ENCODE measurements at places on chromosomes 5 and 9.
A peak's percentile ranks its signal among the peaks of the same experiment; 100 is the strongest.

- no peak for DNase-seq
Measured at GRCh38 chr5:16066320-16066719, 113.3 kb downstream of the MARCHF11 start.

DNA sequence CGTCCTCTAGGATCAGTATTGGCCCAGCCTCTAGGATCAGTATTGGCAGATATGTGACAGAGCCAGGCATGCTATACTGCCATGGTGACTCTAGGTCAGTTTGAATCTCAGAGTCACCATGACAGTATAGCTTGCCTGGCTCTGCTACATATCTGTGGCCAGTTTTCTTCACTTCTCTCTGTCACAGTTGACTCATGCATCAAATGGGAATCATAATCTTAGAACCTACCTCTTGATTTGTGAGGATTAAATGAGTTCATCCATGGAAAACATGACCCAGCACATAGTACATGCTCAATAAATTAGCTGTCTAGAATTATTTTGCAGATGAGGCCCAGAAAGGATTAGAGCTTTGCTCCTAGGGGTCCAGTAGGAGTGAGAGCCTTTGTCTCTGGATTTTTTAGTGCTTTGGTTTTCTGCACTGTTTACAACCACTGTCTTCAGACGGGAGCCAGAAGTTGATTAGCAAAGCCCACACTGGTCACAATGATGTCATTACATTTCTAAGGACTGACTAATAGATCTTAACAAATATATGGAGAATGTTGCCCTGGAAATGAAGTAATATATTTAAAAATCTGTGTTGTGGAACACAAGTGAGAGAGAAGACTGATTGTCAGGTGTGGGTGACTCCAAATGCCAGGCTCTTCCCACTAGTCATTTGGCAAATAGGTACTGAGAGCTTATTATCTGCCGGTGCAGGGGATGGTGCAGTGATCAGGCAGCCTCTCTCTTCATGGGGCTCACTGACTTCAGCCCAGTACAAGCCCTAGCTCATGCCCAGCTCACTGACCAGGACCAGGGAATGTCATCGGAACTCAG lies 76.0 kb downstream of the COL15A1 start:
- no peak for DNase-seq

- DNase-seq: no peak
Measured at GRCh38 chr9:92764381-92764987, at the start of gene BICD2. BICD2 (minus strand) TSS chr9:92764833; CDS start chr9:92764744, 89 bp downstream.

- DNase-seq: no peak
Measured at GRCh38 chr5:82754759-82755158, 322.4 kb downstream of the TMEM167A start.

DNA sequence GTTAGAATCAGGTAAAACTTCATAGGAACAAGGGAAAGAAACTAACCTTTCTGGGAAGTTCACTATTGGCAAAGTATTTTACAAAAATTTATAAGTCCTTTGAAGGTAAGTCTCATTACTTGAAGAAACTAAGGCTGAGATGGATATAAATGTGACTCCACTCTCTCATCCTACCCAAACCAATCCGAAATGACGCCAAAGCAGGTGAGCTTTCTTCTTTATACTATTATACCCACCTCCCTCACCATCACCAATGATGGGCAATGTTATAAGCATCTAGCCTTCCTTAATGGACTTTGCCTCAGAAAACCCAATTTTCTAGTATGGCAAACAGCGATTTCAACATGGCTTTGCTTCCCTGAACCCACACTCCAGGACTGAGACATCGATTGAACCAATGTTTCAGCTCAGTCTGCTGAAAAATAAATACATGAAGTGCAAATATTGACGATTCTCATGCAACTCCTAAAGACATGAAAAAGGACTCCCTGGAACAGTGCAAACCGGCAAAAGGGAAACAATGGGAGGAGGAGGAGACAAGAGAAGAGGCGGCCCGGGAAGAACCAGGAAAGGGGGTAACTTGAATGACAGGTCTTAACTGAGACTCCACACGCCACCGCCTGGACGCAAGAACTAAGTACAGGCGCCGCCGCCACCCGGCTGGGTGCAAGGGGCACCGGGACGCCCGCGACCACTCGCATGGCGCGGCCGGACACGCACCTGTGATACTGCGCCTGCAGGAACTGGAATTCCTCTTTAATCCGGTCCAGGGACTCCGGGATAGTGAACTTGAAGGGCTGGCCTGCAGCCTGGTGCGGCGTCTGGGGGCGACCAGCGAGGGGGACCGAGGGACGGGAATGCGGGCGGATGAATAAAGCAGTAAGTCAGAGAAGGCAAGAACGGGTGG lies 2.5 kb downstream of the TLE1 start:
- peak; percentile 90 for DNase-seq

DNA sequence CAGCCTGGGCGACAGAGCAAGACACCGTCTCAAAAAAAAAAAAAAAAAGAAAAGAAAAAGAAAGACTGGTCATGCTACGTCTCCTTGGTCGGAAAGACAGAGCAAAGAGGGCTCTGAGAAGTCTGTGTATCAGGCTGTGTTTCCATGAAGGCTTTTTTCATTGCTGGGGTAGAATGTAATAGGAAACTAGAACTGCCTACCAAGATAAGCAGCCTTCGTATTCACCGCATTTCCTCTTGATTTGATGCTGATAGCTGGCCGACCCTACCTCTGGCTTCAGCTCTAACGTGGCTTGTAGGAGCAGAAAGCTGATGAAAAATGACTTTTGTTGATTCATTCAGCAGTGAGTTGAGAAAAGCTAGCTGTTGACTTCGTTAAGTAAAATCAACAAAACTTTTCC lies 17.4 kb downstream of the SLC1A3 start:
- no peak for DNase-seq

DNA sequence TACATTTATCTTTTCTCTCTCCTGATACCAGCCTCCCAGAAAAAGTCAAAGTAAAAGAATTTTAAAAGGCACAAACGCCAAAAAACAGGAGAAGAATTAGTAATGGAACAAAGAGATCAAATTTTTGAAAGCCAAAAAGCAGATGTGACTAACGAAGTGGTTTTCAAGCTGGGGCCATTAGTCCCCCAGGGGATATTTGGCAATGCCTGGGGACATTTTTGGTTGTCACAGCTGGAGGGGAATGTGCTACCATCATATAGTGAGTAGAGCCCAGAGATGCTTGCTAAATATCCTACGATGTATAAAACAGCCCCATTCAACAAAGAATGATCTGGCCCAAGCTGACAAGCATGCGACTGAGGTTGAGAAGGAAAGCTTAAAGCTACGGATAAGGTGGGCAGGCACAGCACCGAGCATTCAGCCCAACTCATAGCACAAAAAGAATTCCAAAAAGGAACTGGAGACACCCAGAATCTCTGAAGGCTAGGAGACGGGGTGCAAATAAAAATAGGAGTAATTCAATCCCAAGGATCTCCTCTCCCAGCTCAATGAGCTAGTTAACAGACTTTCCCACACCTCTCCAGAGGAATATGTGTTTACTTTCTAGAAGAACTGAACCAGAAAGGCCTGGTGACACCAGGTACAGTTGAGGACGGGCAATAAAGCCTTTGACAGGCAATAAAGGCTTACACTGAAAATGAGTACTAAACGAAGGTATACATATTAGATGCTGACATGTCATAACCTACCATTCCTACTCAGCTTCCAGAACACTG lies 269.0 kb downstream of the DENND1A start:
- no peak for DNase-seq

- no peak for DNase-seq
Measured at GRCh38 chr5:155689406-155689805, 637.6 kb upstream of the SGCD start.

DNA sequence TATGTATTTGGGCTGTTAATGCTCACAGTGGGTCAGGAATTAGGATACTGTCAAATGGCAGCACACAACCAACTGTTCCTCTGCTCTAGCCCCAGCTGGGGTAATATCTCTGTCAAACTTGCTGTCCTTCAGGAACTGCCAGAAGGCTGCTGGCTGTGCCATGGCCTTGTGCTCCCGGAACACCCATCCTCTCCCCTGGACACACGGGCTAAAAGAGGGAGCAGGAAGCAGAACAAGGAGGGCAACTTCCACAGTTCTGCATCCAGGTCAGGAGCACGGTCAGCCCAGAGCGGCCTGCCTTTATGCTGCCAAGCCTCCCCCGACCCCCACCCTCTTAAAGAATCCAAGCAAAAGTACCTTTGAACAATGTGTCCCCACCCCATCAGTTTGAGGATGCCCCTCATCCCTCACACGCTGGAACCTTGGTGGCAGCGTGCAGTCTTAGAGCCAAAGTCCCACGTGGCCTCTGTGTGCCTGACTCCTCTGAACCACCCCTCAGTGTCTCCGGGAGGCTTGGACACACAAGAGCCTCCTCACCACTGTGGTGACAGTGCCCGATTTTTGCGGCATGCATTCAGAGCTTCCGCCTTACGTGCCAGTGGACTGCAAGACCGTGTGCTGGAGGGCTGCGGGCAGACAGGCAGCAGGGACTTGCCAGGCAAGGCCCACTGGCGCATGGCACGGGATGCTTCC lies 60.8 kb downstream of the PSMB7 start:
- no peak for DNase-seq

- DNase-seq: no peak
Measured at GRCh38 chr9:34282096-34282495, 47.0 kb downstream of the KIF24 start.

- no peak for DNase-seq
Measured at GRCh38 chr9:92384375-92384774, 20.0 kb downstream of the OGN start.

DNA sequence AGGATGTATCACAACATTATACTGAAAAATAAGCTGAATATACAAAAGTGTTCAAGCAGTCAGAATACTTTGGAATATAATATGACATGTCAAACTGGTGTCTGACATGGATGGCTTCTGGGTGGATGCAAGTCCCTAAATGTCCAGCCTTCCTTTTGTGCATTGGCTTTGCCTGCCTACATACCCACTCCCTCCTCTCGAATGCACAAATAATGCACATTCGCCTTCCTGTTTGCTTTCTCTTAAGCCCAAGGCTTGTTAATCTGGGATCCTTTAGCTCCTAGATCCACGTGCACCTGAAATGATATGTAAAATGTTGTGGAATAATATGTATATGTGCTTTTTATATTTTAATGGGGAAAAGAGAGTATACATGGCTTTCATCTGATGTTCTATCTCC lies 12.9 kb upstream of the NPR2 start:
- no peak for DNase-seq

GRCh38 chr5:142056816-142057696 lies 44.2 kb upstream of the GNPDA1 start:
- no peak for DNase-seq

- DNase-seq: no peak
Measured at GRCh38 chr5:31095796-31096195, 97.7 kb upstream of the CDH6 start.
